ENCODE measurements at places on chromosomes 7 and 10. TPM values are rescaled to one million over a fixed set of nuclear protein-coding genes. Genes with fewer than 3 reads are reported as not detected.

DNA sequence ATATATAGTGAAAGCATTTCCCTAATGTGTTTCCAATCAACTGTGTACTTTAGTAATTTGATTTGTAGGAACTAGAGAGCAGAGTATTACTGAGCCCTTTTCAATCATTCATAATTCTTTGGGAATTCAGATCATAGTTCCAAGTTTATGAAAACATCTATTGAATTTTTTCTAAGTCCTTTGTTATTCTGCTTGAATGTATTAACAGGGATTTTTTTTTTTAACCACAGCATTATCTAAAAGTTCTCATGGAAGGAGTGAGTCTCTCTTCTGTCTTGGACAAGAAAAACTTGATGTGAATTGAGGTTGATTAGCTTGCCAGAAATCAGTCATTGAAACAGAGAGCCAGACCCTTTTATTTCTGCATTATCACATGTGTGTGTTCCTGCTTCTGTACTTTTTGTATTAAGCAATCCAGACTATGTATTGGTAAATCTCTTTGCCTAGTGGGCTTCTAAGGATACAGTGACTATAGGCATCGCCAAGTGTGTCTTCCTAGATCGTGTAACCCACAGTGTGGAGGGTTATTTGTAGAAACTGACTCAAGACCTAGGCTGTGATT is 59.9 kb downstream of the BMPER start:
- H3K4me1 ChIP-seq: no peaks in the 10 kb centered on the region
- H3K27me3 ChIP-seq: no peaks in the 10 kb centered on the region
- H3K27ac ChIP-seq: no peak overlapping the region
- DNase-seq: no peak

- H3K4me3 ChIP-seq: no peak overlapping the region
- H3K36me3 ChIP-seq: no peaks in the 10 kb centered on the region
- no peak for DNase-seq
- peaks cover 21% of the 10 kb centered on the region for H3K4me1 ChIP-seq
- no peaks in the 10 kb centered on the region for H3K27me3 ChIP-seq
Observed at GRCh38 chr7:143050931-143051330, 1.2 kb upstream of the OR6V1 start.

Gene SFTPA1
- not detected for total RNA-seq

DNA sequence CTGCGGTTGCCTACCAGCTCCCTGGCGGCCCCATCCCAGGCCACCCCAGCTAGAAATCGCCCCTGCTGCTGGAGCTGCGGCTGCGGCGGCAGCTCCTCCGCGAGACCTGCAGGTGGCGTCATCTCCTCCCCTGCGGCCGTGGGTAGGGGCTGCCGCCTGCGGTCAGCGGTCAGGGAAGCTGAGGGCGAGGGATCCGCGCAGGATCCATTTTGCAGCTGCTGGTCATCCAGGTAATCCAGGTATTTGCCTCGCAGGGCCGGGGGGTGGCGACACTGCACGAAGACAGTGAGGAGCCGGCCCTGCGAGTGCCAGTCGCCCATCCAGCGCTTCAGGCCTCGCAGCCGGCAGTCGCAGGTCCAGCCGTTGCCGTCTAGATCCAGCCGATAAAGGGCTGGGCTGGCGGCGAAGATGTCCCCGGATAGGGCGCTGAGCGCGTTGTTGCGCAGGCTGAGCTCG is 1.5 kb downstream of the TRIL start:
- H3K27ac ChIP-seq: no peak overlapping the region
- no peaks in the 10 kb centered on the region for H3K36me3 ChIP-seq
- no peak for DNase-seq
- H3K27me3 ChIP-seq: peaks cover 3% of the 10 kb centered on the region

DNA sequence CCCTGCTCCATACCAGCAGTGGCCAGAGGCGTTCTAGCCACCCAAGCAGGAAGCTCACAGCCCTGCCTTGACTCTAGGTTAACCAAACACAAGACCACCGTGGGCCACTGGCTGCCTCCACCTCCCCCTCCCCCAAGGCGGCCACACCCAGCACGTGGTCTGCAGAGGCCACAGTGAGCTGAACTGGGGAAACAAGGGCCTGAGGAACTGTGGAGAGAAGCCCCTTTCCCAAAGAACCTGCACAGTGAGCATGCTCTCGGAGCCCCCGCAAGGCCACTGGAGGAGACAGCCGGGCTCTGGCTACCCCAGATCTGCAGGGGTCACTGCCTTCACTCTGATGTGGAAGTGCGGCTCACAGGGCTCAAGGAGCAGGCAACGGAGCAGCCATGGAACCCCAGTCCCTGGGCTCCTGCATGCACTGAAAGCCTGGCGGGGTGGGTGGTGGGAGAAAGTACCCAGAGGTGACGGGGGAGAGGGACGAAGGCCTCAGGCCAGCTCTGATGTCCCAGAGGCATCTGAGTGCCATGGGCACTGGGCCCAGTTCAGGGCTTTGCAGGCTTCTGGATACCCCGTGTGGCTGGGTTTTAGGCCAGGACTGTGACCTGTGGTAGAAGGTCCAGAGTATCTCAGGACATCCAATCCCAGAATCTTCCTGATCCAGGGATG is 189.2 kb downstream of the EBF3 start:
- H3K27ac ChIP-seq: no peak overlapping the region
- no peaks in the 10 kb centered on the region for H3K4me1 ChIP-seq
- no peaks in the 10 kb centered on the region for H3K27me3 ChIP-seq
- H3K36me3 ChIP-seq: no peaks in the 10 kb centered on the region

- H3K4me1 ChIP-seq: peaks cover 20% of the 10 kb centered on the region
- no peak overlapping the region for H3K4me3 ChIP-seq
- H3K27me3 ChIP-seq: no peaks in the 10 kb centered on the region
- no peak overlapping the region for H3K27ac ChIP-seq
Observed at GRCh38 chr7:133003052-133003910, 78.6 kb downstream of the CHCHD3 start.

DNA sequence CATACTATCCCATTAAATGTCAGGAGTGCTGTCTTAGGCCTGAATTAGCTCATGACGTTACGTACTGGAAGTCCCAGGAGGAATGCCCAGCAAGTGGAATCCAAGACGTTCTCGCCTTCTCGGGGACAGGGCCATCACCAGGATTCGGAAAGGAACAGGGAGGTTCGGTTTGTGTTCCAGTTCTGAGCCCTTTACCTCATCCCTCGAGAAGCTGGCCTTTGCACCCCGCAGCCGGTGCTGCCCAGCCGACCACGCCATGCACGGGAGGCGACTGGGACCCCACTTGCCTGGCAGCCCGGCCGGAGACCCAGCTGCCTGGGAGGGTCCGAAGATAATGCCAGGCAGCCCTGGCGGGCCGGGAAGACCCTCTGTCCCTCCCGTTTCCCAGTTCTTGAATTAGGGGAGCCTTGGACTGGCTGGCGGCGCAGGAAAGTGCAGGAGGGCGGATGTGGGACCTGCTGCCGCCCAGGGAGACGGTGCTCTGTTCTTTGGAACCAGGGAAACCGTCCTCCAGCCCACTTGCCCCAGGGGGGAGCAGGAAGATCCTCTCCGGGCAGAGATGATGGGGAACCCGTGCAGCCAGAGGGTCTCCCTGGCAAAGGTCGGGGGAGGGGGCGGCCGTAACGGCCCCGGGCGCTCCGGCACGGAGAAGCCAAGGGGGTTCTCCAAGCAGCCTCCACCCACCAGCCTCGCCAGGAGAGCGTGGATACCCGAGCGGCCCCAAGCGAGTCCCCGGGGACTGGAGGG is 671 bp upstream of the CHST3 start:
- peaks cover 5% of the 10 kb centered on the region for H3K4me1 ChIP-seq
- no peak for DNase-seq
- H3K27ac ChIP-seq: no peak overlapping the region
- H3K4me3 ChIP-seq: no peak overlapping the region
- H3K36me3 ChIP-seq: no peaks in the 10 kb centered on the region

DNA sequence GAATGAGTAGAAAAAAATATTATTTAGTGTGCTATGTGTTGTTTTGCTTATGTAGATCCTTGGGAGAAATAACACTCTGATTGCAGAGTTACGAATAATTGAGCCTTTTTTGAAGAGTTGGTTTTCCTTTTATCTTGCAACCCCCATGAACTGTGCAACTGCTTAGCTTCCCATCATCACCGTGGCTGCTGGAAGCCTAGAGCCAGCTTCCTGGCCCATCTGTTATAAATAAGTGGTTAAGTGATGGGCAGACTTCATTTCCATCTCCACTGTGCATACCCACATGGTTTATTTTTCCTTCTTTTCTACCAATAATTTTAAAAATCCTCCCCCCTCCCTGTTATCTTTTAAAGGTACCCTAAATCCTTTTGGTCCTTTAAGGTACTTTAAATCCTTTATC is 554.9 kb upstream of the GALNT17 start:
- no peak for DNase-seq
- 0 out of 2 replicates have a peak, but pooled peaks cover 3% of the 10 kb centered on the region for H3K27me3 ChIP-seq
- H3K4me1 ChIP-seq: no peaks in the 10 kb centered on the region
- H3K36me3 ChIP-seq: no peaks in the 10 kb centered on the region

DNA sequence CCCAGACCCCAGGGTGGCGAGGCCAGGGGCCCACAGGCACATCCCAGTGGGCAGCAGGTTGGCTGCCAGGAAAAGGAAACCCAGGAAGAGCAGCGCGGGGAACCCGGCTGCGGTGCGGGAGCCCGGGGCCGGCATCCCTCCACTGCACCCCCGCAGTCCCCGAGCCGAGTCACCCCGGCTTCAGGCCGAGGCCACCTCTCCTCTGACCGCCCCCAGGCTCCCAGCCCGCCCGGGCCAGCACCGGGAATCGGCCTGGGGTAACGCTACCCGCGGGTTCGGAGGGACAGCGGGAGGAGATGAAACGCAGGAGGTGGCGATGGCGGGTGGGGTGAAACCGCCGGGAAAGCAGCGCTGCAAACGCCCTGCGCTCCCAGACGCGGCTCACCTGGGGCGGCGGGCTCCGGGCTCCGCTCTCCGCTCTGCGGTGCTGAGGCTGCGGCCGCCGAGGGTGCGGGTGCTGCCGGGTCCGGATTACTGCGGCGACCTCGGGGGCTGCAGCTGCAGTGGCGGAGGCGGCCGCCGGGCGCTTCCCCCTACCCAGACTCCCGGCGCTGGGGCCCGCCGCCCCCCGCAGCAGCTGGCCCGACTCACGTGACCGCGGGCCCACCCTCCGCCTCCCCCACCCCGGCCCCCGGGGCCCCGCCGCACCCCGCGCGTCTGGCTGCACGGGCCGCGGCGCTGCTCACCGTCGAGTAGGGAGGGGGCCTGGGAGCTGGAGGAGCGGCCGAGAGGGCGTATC is at the start of gene SCRN1:
Gene SCRN1 (minus strand): TSS at position 545 of the 739 bp plus-strand sequence. CDS start 20,734 bp downstream, outside the sequence.
- H3K27me3 ChIP-seq: no peaks in the 10 kb centered on the region
- DNase-seq: peak; percentile 90
- peak within 1 kb of the TSS; percentile 93 for H3K27ac ChIP-seq
- H3K36me3 ChIP-seq: no peaks in the 10 kb centered on the region
- H3K4me3 ChIP-seq: peak within 1 kb of the TSS; percentile 97

DNA sequence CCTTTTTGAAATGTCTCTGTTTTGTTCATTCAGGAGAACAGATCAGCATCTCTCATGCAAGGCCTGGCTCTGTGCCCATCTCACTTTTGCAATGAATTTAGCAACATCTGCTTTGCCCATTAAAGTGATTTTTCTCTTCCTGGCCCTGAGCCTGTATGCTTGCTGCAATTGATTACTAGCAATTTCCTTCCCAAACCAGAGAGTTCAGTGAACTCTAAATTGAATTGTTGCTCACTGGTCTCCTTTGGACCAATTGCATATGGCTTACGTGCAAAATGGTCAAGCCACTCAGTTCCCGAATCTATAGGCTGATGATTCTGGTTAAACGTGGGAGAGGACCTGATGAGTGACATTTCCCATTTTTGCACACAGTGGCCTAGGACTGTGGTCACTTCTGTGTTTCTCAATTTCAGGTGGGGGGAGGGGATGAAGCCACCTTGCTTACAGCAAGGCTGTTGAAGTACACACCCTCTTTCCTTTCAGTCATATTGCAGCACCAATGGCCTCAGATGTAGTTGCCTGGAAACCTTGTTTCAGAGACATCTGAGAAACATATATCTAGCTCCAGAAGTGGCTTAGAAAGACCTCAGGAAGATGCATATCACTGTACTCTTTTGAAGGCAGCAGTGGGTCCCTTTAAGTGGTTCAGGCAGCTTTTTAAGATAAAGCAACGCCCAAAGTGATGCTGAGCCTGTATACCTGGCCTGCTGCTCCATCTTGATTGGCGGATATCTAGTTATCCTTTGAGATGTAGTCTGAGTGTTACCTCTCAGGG is 201.4 kb downstream of the PTEN start:
- no peaks in the 10 kb centered on the region for H3K36me3 ChIP-seq
- peak overlapping the region; percentile 97 for H3K27ac ChIP-seq
- no peak overlapping the region for H3K4me3 ChIP-seq
- no peak for DNase-seq
- peaks cover 66% of the 10 kb centered on the region for H3K4me1 ChIP-seq
- no peaks in the 10 kb centered on the region for H3K27me3 ChIP-seq

- no peaks in the 10 kb centered on the region for H3K36me3 ChIP-seq
- H3K4me3 ChIP-seq: no peak overlapping the region
Observed at GRCh38 chr10:115935731-115936130, 337.3 kb downstream of the GFRA1 start.

DNA sequence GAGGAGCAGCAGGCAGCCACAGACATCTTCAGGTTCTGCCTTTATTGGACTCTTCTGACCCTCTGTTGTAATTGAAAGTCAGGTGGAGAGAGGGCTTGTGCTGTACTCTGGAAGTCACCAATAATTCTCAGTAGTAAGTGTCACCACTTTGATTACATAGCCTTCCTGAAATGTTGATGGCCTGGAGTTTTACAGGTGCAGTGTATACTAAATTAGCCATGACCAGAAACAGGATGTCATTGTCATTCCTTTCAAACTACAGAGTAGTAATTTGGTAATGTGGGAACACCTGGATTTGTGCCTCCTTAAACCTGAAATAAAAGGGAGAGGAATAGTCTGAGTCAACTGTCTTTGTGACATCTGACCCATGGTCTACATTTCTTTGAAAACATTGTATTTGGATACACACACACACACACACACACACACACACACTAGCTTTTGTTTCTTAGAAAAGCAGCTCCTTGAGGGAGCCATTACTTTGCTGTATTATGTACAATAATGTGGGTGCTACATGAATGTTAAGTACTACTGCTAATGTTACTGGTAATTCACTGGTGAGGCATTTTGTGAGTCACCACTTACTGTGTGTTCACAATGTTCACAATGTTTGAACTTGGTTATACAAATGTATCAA is 19.6 kb downstream of the ARL4A start:
- no peaks in the 10 kb centered on the region for H3K4me1 ChIP-seq
- no peak for DNase-seq
- no peak overlapping the region for H3K27ac ChIP-seq

Gene PILRA
- total RNA-seq: 2.3 TPM

Gene CYP2C9
- not detected for total RNA-seq
